Osteocyte (in vitro differentiated cells): ENCODE measurements at places on chromosomes 2 and 18.
A peak's percentile ranks its signal among the peaks of the same experiment; 100 is the strongest.

GRCh38 chr2:65227020-65227455 is 593 bp upstream of the ACTR2 start:
- no peak for DNase-seq

- DNase-seq = no peak
These were observed 347.5 kb upstream of the GALNT5 start for GRCh38 chr2:156909983-156910382.

DNA sequence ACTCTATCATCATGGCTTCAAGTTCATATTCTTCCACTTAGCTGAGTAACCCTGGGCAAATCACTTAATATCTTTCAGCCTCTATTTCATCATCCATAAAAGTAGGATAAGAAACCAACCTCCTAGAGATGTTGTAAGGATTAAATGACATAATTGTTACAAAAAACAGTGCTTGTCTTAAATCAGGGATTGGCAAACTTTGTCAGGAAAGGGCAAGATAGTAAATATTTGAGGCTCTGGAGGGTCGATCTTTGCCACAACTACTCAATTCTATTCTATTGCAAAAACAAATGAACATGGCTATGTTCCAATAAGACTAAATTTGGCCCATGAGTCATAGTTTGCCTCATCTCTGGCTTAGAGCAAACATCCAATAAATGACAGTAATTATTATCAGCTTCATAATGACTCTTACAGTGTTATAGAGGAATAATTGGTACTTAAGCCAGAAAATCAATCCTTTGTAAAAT is 184.7 kb downstream of the SATB2 start:
- DNase-seq = no peak

GRCh38 chr2:140808820-140809219 is 1322.0 kb downstream of the LRP1B start:
- no peak for DNase-seq

DNA sequence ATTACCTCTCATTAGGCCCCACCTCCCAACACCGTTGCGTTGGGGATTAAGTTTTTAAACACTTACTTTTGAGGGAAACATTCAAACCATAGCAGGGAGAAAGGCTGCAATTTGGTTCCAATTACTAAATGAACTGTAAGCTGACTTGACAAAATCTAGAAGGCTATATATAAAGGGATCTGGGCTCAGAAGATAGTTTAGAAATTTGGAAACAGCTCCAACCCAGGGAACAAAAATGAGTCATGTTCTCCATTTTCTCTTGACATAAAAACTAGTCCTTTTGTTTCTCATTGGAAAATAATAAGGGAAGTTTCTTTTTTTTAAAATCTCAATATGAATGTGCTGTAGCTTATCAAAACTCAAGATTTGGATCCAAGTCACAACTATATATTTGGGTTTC is 17.5 kb downstream of the MOGAT1 start:
- DNase-seq = no peak

DNA sequence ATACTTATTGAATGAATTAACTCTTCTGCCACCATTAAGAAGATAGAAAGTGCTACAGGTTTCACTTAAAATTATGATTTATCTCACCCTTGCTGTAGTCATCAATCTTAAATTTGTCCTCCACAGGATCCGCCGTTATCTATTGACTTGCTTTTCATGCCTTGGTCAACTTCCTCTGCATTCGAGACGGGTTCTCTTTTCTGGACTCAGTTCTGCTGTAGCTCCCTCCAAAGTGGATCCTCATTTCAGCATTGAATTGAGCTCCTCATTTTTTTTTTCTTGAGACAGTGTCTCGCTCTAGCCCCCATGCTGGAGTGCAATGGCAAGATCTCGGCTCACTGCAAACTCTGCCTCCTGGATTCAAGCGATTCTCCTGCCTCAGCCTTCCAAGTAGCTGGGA is 27.6 kb downstream of the INPP5D start:
- no peak for DNase-seq

DNA sequence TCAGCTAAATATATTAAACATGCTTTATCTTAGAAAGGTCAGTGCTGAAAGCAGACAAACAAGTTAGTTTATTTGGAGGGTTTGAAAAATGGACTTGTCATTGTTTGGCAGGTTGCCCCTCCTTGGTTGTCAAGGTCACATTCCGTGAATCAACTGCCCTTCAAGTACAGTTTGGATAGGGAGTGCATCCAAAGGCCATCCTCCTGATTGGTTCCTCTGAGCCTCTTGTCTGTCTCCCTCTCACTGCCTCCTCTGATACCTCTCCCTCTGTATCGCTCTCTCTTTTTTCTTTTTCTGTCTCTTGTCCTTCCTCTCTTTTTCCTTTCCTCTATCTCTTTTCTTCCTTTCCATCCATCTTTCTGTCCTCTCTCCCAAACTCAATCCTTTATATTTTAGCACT is 5.4 kb downstream of the ITGAV start:
- DNase-seq = no peak

- DNase-seq = no peak
These were observed 238.5 kb downstream of the MTX2 start for GRCh38 chr2:176507786-176508185.

DNA sequence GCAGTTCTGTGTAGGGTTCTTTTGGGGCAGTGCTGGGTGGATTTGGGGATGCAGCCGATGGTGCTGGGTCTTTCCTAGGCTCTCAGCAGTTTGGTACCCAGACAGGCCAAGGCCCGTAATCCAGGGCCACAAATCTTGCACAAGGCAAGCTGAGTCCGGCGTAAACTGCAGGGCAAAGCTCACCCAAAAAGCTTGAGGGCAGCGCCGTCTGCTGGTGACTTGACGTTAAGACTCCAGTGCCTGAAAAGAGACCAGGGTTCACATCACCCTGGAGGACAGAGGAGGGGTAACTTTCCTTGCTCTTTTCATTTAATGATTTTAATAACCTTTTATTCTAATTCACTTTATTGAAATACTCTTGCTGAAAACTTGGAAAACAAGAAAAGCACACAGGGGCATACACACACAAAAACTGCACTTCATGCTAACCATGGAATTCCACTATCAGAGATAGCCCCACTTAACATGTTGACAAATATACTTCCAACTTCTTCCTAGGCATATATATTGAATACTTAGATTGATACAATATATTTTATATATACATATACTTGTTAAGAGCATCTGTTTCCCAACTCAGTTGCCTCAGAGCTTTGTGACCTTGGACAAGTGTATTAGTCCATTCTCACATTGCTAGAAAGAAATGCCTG is 38.9 kb downstream of the CNGA3 start:
- peak; percentile 88 for DNase-seq

- peak; percentile 79 for DNase-seq
These were observed 1.2 kb upstream of the EMX1 start for GRCh38 chr2:72915907-72916742.

GRCh38 chr2:158497486-158497885 is 40.7 kb downstream of the PKP4 start:
- no peak for DNase-seq

DNA sequence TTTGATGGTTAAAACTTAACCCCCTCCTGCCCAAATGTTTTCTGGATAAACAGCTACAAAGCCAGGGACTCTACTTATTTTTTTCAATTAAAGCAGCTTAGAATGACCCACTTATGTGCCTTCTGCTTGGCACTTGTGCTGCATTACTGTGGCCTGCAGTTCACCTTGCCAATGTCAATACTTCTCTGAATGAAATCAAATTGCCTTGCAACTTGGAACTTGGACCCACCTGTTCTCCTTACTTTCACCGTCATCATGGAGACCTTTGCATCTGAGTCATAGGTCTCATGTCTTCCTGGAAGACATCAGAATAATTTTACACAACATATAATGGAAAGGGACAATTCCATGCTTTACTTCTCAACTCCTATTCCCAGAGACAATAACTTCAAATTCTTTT is 92.1 kb upstream of the FHL2 start:
- no peak for DNase-seq

GRCh38 chr18:64318547-64318946 is 169.7 kb upstream of the LINC00305 start:
- no peak for DNase-seq

DNA sequence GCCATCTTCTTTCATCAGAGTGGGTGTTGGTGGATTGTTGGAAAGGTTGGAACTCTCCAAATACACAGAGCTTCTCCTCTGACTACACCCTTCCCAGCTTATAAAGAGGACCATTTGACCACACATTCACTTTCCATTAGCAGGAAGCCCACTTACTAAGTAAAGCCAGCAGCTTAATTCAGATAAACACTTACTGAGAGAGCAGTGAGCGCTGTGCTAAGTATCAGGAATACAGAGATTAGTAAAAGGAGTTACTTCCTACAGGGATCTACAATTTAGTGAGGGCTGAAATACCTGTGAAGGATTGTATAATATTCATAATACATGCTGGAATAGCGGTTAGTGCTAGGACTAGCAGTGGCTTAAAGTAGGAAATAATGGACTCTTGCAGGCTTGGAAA is 343.0 kb downstream of the NYAP2 start:
- DNase-seq = no peak

DNA sequence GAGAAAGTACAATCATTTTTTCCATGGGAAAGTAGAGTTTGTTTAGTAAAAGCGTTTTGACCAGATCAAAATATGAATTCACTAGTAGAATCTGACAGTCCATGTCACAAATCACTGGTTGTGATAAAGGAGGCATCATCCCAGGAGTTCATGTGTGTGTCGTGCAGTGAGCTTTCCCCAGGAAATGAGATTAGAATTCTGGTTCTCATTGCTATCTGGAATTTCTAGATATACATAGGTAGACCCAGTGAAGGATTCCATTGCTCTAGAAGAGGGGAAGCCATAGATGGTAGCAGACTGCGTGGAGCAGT is 206.6 kb downstream of the NCK2 start:
- no peak for DNase-seq
